ENCODE measurements at places on chromosomes 16 and 17.

DNA sequence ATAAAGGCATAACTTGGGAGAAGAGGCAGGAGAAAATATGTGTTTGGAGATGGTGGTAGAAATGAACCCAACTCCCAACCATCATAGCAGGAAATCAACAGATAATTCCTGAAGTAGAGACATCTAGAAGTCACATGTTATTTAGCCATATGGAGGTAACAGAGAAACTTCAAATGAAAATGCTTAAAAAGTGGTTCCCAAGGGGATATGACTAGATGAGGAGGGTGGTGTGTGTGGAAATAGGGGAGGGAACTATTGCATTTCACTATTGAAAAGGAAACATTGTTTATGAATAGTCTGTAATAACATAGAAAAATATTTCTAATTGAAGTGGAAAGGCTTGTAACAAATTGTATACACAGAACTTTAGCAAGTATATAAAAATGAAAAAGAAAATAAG, 412.0 kb downstream of the SHISA9 start:
- no peak for DNase-seq

DNA sequence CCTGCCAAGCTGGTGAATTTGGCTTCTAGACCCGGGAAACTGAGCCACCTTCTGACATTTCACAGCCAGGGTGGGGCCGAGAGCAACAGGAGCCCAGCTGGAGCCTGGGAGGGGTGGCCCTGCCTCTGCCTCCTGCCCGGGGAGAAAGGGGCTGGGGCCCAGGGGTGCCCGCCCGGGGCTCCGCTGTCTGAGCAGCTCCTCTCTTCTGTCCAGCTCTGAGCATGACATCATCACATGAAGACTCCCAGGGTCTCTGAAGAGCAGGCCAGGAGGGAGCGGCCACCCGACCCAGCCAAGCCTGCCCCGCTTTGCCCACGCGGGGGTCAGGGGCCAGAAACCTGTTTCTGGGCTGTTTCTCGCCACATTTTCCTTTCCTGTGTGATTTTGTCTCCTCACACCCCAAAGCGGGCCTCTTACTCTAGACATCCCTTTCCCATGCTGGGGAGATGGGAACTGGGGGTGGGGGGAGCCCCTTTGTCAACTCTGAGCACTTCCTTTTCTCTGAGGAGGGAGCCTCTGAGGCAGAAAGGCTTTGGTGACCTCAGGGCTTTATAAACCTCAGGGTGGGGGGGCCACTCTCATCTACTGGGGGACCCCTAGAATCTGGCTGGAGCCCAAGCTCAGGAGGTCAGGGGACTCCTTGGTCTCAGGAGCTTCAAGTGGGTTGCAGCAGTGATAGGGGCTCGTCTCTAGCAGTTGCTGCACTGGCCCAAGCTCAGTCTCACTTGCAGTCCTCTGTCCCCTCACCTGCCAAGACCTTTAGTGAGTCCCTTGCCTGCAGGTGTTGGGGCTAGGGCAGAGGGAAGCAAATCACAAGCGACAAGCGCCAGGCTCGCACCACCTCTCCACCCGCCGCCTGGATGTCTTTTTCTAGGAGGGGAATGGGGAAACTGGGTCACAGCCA, 7.6 kb downstream of the UBALD2 start:
- DNase-seq: peak; percentile 44

DNA sequence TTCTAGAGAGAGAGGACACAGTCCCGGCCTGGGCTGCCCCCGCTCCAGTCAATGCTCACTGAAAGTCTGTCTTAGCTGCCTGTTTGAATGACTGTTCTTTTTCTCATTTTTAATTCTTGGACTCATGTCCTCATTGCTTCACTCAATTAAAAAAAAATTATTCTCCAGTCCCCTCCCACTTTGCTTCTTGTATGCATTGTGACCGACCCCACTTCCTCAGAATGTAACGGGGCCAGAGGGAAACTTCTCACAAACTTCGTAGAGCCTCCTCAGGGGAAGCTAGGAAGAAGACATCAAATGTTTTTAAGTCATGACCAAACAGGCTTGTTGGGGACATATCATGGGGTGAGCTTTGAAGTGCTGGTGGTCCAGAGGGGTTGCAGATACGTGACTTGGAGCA, 113.2 kb downstream of the CCDC182 start:
- DNase-seq: no peak

- DNase-seq: no peak
Observed at GRCh38 chr17:38861399-38861843, 7.9 kb upstream of the RPL23 start.

DNA sequence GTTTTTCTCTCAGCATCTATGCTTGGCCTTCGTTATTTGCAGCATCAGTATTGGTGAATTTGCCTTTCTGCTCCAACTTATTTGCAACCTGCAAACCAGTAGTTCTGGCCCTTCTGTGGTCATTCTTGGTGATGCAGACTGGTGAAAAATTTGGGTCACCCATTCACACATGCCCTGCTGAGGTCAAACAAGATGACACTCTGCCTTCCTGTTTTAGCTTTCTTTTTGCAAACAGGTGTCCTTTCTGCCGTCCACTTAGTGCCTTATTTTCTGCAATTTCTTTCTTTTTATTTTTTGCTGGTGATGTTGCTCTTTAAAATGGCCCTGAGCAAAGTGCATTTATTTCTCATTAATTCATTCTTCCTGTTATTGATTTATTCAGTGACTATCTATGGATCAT, 31.3 kb downstream of the PLCG2 start:
- DNase-seq: no peak
